ENCODE measurements at places on chromosomes 5 and 9. TPM values are rescaled to one million over a fixed set of nuclear protein-coding genes. Genes with fewer than 3 reads are reported as not detected.

DNA sequence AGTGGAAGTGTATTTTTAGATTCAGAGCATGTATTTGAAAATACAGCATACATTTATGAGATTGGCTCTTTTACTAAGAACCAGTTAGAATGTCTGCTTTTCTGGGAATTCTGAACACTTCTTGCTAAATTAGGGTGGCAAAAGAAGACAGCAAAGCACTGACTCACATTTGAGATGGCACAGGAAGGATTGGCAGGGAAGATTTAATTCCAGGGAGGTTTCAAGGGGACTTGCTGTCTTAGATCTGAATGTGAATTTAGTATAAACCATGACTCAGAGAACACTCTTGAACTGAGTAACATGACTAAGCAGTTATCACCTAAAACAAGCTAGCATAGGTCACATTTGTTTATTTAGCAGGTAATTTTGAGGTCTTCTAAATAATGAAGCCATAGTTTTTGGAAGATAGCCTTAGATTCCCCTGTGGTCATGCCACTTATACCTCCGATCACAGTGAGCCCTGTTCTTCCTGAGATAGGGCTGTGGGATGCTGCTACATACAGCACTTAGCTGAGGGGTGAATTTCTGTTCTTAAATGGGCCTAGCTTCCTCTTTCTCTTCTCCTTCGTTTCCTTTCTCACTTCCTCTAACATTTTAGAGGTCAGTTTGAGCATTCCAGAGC lies 173.8 kb downstream of the PCSK1 start:
- H3K27me3 ChIP-seq, result no peaks in the 10 kb centered on the region
- no peak for DNase-seq
- peaks cover 3% of the 10 kb centered on the region for H3K4me1 ChIP-seq

GRCh38 chr5:178778919-178779318 lies 48.5 kb upstream of the ZNF354A start:
- H3K27ac ChIP-seq, result no peak overlapping the region
- peaks cover 4% of the 10 kb centered on the region for H3K27me3 ChIP-seq
- H3K4me3 ChIP-seq, result no peak overlapping the region
- H3K36me3 ChIP-seq, result no peaks in the 10 kb centered on the region

- H3K4me1 ChIP-seq, result no peaks in the 10 kb centered on the region
- 0 out of 3 replicates have a peak, but pooled peaks cover 3% of the 10 kb centered on the region for H3K27me3 ChIP-seq
- H3K36me3 ChIP-seq, result no peaks in the 10 kb centered on the region
- no peak for DNase-seq
- no peak overlapping the region for H3K27ac ChIP-seq
- H3K4me3 ChIP-seq, result no peak overlapping the region
Observed at GRCh38 chr9:125839317-125839716, 92.1 kb downstream of the PBX3 start.

GRCh38 chr9:95098391-95098921 lies 219.1 kb downstream of the FANCC start:
- peaks cover 10% of the 10 kb centered on the region for H3K36me3 ChIP-seq
- H3K4me3 ChIP-seq, result no peak overlapping the region
- peaks cover 17% of the 10 kb centered on the region for H3K4me1 ChIP-seq

- no peaks in the 10 kb centered on the region for H3K4me1 ChIP-seq
- H3K27ac ChIP-seq, result no peak overlapping the region
- no peak overlapping the region for H3K4me3 ChIP-seq
- no peaks in the 10 kb centered on the region for H3K27me3 ChIP-seq
- no peak for DNase-seq
Observed at GRCh38 chr9:36092509-36093215, 43.9 kb upstream of the GLIPR2 start.

DNA sequence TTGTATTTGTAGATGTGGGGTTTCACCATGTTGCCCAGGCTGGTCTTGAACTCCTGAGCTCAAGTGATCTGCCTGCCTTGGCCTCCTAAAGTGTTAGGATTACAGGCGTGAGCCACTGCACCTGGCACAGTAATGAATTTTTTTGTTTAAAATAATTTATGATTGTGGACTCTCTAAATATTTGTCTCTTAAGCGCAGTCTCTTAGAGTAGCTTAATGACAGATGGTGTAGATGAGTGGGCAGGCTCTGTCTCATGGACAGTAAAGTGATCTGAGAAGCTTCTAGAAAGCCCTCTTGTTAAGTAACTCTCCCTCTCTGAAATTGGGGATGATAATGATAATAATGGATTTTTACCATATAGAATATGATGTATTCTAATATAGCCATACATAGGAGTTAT lies 47.5 kb upstream of the KIAA1958 start:
- H3K4me3 ChIP-seq, result no peak overlapping the region
- no peak for DNase-seq
- no peaks in the 10 kb centered on the region for H3K27me3 ChIP-seq
- H3K4me1 ChIP-seq, result no peaks in the 10 kb centered on the region
- no peak overlapping the region for H3K27ac ChIP-seq

DNA sequence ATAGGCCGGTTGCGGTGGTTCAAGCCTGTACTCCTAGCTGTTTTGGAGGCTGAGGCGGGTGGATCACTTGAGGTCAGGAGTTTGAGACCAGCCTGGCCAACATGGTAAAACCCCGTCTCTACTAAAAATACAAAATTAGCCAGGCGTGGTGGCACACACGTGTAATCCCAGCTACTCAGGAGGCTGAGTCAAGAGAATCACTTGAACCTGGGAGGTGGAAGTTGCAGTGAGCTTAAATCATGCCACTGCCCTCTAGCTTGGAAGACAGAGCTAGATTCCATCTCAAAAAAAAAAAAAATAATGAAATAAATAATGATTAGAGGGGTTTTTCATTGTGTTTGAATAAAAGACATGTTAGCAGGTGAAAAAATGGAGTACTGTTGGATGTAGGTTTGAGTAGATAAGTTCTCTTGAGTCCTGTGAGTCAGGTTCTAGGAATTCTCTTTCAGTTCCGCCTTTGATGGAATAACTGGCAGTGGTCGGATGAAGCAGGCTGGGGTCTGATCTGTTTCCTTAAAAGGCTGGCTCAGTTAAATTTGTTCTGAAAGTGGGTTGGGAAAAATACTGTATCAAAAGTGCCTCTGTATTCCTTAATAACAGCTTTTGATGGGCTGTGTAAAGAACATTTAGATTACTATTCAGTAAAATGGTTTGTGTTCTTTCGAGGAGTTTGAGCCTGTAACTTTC lies 73.2 kb downstream of the AOPEP start:
- peak; percentile 10 for DNase-seq
- H3K36me3 ChIP-seq, result no peaks in the 10 kb centered on the region

- peaks cover 13% of the 10 kb centered on the region for H3K4me1 ChIP-seq
- no peak overlapping the region for H3K4me3 ChIP-seq
- peak; percentile 69 for DNase-seq
- peaks cover 33% of the 10 kb centered on the region for H3K27me3 ChIP-seq
- no peak overlapping the region for H3K27ac ChIP-seq
Observed at GRCh38 chr5:31378838-31379237, 153.1 kb downstream of the DROSHA start.

DNA sequence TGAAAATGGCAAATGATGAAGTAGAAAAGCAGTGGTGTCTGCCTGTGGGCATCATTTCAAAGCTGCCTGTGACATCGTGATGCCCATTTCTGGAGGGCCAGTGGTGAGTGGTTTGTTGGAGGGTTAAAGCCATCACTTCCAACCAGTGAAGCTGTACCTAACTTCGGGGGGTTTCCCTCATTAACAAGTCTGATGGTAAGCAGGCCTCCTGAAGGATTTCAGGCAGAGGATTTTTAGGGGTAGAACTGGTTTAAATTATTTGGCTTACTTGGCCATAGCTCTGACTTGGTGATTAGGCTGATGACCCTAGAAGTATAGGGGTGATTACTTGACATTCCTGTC lies 10.7 kb downstream of the TNFAIP8 start:
- no peaks in the 10 kb centered on the region for H3K27me3 ChIP-seq
- H3K36me3 ChIP-seq, result no peaks in the 10 kb centered on the region
- DNase-seq, result no peak
- H3K4me3 ChIP-seq, result no peak overlapping the region
- H3K4me1 ChIP-seq, result no peaks in the 10 kb centered on the region

GRCh38 chr5:131142970-131143617 lies 22.0 kb downstream of the HINT1 start:
- no peaks in the 10 kb centered on the region for H3K4me1 ChIP-seq
- no peak overlapping the region for H3K4me3 ChIP-seq
- no peak overlapping the region for H3K27ac ChIP-seq
- no peak for DNase-seq
- H3K36me3 ChIP-seq, result no peaks in the 10 kb centered on the region

- no peak for DNase-seq
- H3K27me3 ChIP-seq, result no peaks in the 10 kb centered on the region
- peaks cover 99% of the 10 kb centered on the region for H3K36me3 ChIP-seq
- no peak overlapping the region for H3K27ac ChIP-seq
- no peak overlapping the region for H3K4me3 ChIP-seq
- no peaks in the 10 kb centered on the region for H3K4me1 ChIP-seq
Observed at GRCh38 chr5:7876867-7877266, 7.9 kb downstream of the MTRR start.

SGCD gene
- total RNA-seq, result not detected

Data from K562 (cell line).